Activated CD4-positive, alpha-beta T cell treated with anti-CD3 and anti-CD28 coated beads, Interleukin-2, Interleukin-4, amounts not matched to agents 100 ng/mL and 50 ng/mL, durations not matched to agents 16 hours and 8 hours (primary cell): ENCODE measurements at places on chromosomes 16 and 17.

DNA sequence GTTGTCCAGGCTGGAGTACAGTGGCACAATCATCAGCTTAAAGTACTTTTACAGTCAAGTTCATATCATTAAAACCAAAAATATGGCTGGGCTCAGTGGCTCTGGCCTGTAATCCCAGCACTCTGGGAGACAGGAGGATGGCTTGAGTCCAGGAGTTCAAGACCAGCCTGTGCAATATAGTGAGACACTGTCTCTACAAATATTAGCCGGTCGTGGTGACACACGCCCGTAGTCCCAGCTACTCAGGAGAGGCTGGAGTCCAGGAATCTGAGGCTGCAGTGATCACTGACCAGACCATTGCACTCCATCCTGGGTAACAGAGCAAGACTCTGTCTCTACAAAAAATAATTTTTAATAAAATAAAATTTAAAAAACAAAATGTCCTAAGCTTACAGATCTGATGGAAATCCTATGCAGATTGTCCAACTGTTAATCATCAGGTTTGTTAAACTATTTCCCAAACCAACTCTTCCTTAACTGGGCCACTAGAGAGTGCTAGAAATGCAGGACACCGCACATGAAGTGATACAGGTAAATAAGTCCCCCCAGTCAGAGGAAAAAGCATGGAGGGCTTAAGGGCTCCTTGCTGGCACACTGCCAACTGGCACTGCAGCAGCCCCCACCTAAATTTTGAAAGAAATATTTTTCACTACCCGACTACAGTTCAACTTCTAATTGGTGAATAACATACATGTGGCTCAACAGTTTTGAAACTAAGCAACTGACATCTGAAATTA is 2.8 kb downstream of the USP22 start:
- DNase-seq: peak; percentile 39

DNA sequence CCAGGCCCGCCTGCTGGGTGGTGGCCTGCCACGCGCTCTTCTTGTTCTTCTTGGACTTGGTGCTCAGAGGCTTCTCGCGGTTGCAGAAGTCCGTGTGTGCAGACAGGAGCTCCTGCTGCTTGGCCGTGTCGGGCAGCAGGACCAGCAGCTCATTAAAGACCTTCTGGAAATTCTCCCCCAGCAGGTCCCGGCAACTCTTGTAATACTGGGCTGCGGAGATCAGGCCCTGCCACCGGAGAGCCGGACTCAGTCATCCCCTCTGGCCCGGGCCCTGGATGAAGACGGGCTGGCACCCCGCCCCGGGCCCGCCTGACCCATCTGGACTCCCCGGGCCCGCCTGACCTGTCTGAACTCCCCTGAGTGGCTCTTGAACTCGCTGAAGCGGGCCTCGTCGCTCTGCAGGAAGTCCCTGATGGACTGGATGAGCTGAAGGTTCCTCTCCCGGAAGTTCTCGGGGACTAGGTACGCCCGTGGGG is 8.6 kb downstream of the SYNGR3 start:
- no peak for DNase-seq

DNA sequence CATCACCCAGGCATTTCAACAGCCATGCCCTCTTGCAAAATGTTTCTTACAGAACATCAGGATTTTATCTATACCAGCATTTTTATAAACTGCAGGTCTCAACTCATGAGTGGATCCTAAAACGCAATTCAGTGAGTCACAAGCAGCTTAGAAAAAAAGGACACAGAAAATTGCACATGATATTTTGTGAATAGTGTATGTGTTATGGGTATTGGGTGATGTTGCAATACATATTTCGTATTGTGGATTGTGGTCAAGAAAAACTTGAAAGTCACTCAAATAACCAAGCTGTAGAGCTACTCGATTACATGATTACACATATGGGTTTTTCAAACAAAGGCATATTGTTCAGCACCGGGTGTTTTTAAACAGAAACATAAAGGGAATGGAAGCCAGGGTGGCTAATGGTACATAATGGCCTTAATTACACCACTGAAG is 1.4 kb downstream of the WIPI1 start:
- DNase-seq: no peak

GRCh38 chr17:14353861-14354474 is 53.1 kb downstream of the HS3ST3B1 start:
- DNase-seq: no peak

GRCh38 chr17:82718986-82719685 is 2.6 kb downstream of the FN3KRP start:
- DNase-seq: no peak

- DNase-seq: no peak
Measured at GRCh38 chr17:49783791-49784190, 4.7 kb upstream of the KAT7 start.

DNA sequence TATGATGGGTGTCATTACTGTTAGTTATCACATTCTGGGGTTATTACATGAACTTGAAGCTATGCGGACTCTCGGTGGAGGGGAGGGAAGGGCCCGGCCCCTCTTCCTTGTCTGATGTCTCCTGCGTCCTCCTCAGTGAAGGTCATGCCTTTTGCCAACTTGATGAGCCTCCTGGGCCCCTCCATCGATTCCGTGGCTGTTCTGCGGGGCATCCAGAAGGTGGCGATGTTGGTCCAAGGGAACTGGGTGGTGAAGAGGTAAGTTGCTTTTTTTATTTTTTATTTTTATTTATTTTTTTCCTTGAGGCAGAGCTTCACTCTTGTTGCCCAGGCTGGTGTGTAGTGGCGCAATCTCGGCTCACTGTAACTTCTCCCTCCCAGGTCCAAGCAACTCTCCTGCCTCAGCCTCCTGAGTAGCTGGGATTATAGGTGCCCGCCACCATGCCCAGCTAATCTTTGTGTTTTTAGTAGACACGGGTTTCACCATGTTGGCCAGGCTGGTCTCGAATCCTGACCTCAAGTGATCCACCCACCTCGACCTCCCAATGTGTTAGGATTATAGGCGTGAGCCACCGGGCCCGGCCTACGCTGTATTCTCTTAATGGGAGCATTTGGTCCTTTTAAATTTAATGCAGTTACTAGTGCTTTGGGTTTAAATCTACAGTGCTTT is 21.6 kb downstream of the POLR3E start:
- peak; percentile 61 for DNase-seq

GRCh38 chr16:70402916-70403659 is 35.8 kb downstream of the ST3GAL2 start:
- DNase-seq: no peak

GRCh38 chr17:31469959-31470358 is 78.5 kb downstream of the RAB11FIP4 start:
- DNase-seq: peak; percentile 11

DNA sequence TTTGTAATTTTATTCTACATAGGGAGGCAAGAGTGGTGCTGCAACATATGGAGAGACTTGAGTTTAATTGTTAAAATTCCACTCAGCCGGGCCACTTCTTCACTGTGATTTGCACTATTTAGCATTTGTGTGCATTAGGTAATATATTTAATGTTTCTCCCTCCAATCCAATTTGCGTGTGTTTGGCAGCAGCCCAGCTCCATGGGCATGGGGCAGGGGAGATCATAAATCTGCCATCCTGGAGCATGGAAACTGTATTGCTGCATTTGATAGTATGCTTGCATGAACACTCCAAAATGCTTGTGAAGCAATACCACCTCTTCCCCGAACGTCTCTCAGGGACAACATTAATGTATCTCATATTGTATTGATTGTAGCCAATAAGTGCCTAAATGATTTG is 339.1 kb upstream of the RBFOX1 start:
- no peak for DNase-seq

GRCh38 chr16:66107661-66108060 is 258.8 kb upstream of the CDH5 start:
- no peak for DNase-seq

GRCh38 chr16:1871974-1872635 is at the start of gene MEIOB:
Gene MEIOB, minus strand, starts transcription at chr16:1872164. Its CDS starts 3,989 bp downstream, at chr16:1868175.
- DNase-seq: no peak

- DNase-seq: no peak
Measured at GRCh38 chr17:57876866-57877237, 27.0 kb upstream of the MRPS23 start.

GRCh38 chr16:29811170-29811895 is 660 bp upstream of the PRRT2 start:
- peak; percentile 89 for DNase-seq

DNA sequence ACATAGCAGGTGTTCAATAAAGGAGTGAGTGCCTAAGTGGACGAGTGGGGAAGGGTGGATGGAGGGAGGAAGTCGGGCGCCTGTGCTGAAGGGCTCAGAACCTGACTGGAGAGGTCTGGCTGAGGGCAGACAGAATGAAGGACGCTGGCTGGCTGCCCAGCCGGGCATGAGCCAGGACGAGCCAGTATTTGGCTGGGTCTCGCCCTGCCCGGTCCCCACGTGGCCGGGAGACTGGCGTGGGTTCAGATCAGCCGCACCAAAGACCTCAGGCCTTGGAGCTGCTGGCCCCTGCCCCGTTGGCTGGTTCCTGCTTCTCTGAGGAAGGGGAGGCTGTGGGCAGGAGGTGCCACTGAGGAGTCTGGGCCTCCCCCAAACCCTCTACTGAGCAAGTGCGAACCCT is 79.8 kb downstream of the ENGASE start:
- DNase-seq: no peak

DNA sequence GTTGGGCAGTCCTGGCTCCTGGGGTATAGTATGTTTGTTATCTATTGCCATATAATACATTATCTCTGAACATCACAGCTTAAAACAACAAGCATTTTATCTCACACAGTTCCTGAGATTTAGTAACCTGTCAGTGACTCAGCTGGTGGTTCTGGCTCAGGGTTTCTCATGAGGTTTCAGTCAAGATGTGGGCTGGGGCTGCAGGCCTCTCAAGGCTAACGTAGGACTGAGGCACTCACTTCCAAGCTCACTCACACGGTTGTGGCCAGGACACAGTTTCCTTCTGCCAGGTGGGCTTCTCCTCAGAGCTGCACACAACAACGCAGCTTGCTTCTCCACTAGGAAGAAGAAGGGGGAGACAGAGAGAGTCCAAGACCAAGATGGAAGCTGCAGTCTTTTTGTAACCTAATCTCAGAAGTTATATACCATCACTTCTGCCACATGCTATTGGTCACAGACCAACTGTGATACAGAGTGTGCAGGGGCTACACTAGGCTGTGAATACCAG is 10.3 kb upstream of the MED13 start:
- DNase-seq: no peak

GRCh38 chr17:74833501-74834377 is 25.9 kb downstream of the GRIN2C start:
- no peak for DNase-seq

GRCh38 chr16:2825049-2825742 is 4.9 kb upstream of the ZG16B start:
- no peak for DNase-seq

- no peak for DNase-seq
Measured at GRCh38 chr17:74654742-74655141, 31.2 kb upstream of the CD300E start.

GRCh38 chr16:58085171-58085570 is 44.0 kb downstream of the CFAP20 start:
- no peak for DNase-seq

GRCh38 chr16:75402821-75403475 is 30.4 kb downstream of the CFDP1 start:
- DNase-seq: peak; percentile 37

GRCh38 chr17:49997301-49997650 is 2.3 kb upstream of the DLX3 start:
- DNase-seq: no peak

DNA sequence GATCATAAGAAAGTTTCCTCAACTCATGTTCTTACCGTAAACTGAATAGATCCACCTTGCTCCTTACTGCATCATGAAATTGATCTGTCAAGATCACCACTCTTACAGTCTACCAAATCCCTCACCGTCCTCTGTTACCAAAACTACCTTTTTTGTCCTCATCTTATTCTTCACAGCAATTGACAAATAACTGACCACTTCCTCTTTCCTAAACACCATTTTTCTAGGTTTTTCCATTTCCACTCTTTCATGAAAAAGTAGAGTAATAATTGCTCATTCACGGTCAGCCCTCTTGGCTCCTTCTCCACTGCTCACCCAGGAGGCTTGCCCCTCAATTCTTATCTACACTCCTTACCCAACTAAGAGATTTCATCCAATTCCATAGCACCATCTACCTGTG is 44.9 kb downstream of the ABCA5 start:
- no peak for DNase-seq

DNA sequence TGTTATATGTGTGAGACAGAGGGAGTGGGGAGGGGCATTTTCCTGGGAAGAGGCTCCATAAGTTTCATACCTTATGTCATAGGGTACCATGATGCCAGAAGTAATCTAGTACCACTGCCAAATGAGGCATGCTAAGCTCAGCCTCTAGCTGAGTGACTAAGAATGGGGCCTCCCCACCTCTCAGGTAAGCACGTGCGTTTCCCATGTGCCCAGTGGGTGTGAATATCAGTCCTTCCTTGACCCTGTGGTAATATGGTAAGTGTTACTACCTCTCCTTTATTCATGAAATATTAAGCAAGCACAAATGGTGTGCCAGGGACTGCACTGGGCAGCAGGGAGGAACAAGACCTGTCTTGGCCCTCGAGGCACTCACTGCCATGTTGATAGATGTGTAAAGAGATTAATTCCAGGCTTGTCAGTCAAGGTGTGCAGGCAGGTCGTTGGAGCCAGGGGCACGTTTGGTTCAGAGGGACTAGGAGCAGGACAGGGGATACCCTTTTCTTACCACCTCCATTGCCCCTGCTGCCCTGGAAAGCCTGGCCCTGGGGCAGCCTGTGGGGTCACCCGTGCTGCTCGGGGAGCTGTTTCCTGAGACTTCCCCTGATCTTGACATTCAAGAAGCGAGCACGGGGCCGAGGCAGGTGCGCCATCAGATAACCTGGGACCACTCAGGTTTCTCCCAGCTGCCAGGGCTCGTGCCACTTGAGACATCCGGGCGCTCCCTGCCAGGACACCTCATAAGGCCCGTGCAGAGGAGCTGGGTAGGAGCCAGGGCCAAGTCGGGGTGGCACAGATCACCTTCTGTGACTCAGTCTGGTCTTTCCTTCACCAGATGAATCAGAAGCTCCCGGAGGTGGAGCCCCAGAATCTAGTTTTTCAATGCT is 8.8 kb downstream of the RSAD1 start:
- DNase-seq: no peak

- DNase-seq: no peak
Measured at GRCh38 chr16:12096157-12096777, 119.7 kb downstream of the SNX29 start.

- DNase-seq: peak; percentile 42
Measured at GRCh38 chr16:10514369-10515055, 65.9 kb downstream of the EMP2 start.
